ENCODE measurements at places on chromosomes 4 and X.

GRCh38 chrX:78957049-78957767 lies 12.0 kb downstream of the P2RY10 start:
- no peak for DNase-seq

DNA sequence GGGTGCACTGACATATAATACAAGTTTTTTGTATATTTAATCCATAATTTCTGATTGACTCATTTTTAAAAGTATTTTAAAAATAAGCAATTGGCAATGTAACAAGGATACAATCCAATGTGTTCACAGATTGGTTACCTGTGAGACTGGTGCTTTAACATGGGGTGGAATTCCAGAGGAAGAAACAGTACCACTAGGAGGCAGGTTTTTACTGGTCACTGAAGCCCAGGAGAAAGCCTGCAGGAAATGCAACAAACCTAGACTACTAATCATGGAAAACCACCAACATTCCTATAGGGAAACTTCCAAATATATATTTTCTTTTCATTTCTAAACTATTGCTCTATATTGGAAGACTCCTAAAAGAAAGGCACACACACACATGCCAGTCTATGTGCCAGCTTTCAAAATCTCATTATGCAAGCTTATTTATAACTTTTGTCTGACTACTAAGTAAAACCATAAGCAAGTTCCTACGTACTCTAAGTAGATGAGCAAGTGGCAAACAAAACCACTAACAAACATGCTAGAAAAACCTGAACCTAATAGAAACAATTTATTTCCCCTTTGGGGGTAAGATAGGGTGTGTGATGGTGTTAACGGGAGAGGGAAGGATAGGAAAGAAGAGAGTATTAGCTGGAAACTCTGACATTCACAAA lies 19.2 kb downstream of the G3BP2 start:
- DNase-seq, result no peak

GRCh38 chr4:110508827-110509710 lies 33.1 kb downstream of the ENPEP start:
- DNase-seq, result no peak

DNA sequence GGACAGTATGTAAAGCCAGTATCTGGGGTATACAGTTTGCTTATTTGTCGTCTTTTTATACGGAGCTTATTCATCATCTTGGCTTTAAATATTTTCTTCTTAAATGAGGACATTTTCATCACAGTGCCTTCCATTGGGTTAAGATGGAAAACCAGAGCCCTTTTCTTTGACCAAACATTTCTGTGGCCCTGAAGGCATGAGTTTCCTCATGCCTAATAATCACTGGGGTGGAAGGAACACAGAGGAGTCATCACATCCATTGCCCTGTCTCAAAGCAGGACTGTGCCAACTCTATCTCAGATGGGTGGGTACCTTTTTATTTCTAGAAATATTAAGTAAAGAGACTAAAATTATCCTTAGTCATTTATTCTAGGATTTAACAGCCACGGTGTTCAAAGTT lies 40.0 kb downstream of the CHRDL1 start:
- DNase-seq, result no peak

DNA sequence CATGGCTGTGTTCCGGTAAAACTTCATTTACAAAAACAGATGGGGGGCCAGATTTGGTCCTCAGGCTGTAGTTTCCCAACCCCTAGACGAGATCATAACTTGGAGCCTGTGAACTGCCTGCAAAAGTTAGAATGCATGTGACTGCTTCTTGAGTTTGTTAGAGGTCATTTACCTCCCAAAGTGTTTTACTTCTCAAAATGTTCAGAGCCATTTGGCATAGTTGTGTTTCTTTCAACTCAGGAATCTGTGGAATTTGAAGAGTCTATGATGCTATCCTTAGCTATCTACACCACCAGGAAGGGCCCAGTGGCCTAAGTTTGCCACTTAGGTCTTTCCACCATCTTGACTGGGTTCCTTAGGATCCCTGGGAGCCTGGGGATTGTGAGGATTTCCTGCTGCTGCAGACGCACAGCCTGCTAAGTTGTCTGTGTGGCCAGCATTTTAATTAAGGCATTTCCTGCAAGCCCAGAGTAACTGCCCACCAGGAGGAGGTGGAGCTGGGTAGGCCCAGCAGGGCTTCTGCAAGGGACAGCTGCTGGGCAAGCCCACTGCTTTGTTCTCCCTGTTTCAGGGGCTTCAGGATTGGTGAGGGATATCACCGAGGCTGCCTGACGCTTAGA lies 53.1 kb downstream of the CCNI start:
- peak; percentile 85 for DNase-seq

DNA sequence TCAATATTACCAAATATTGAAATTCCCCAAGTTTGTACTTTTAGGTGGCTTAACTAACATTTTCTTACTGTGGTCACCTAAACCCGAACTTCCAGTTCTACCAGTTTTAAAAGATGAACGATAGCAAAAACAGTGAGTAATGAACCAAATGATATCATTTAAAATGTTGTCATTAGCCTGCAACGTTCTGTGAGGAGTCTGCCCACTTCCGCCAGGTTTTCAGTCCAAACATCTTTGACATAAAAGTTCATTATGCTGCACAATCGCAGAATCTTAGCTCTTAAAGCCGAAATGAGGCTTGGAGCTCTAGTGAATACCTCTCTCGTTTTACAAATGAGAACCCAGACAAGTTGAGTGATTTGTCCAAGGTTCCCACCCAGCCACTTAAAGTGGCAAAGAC lies 762 bp downstream of the PIGA start:
- DNase-seq, result no peak

GRCh38 chr4:145951931-145952330 lies 13.3 kb upstream of the ZNF827 start:
- no peak for DNase-seq

- DNase-seq, result no peak
Measured at GRCh38 chr4:39124885-39125599, 57.3 kb upstream of the WDR19 start.

- DNase-seq, result no peak
Measured at GRCh38 chrX:4240541-4241194, 527.2 kb upstream of the PRKX start.

- no peak for DNase-seq
Measured at GRCh38 chr4:3237712-3238560, 11.0 kb upstream of the MSANTD1 start.

GRCh38 chrX:56787734-56788152 lies 58.7 kb downstream of the NBDY start:
- no peak for DNase-seq

- DNase-seq, result no peak
Measured at GRCh38 chrX:78106651-78106986, 2.6 kb downstream of the PGK1 start.

DNA sequence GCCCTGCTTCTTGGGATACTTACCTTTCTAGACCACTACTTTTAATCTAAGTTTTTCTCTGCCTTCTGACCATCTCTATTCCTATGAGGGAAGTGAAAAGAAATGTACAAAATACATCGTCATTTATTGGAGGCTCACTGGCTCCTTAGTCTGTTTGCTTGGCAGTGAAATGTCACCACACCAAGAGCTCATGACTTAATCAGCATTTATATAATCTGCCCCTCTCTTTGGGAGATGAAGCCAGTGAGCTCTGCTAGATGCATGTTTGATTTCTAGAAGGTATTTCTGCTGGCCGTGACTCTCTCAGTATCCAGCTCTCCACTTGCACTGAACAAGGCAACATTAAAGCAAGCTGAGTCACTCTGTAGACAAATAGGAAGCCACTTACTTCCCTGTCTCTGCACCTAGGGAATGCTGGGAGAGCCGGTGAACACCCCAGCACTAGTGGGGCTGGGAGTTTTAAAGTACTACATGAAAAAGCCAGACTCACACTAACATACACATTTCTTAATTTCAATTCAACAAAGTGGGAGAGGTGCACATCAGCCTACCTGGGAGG lies 79.1 kb downstream of the MID1IP1 start:
- no peak for DNase-seq

DNA sequence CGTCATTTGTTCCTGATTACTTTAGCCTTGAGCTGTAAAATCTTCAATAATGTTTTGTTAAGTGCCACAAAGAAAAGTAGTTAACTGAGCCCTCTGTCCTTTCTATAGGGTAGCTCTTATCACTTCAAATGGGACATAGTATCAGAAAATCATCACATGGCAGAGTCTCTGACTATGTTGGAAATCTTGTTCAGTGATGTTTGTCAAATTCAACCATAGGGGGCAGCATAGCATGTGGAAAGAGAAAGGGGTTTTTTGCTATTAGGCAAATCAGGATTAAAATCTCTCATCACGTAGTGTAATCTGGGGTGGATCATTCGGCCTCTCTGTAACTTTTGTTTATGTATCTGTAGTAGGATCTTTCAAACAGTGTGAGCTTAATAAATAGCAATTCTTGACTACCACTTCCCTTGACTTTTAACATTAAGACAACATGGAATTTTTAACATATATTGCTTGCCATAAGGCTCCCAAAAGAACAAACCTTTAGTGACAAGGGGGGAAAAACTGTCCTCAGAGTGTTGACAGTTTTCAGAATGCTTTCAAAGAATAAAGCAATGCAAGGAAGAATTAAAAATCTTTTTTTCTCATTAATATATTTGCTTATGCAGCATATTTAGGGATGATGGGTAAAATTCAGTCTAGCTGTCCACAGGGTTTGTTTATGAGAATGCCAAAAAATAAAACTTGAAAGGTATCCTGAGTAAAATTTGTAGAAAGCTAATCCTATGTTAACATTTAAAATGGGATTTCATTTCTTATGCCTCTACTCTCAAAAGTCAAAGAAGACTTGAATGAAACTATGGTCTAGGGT lies 127.2 kb downstream of the FBXW7 start:
- peak; percentile 4 for DNase-seq

- no peak for DNase-seq
Measured at GRCh38 chr4:15729910-15730533, 27.2 kb downstream of the BST1 start.

DNA sequence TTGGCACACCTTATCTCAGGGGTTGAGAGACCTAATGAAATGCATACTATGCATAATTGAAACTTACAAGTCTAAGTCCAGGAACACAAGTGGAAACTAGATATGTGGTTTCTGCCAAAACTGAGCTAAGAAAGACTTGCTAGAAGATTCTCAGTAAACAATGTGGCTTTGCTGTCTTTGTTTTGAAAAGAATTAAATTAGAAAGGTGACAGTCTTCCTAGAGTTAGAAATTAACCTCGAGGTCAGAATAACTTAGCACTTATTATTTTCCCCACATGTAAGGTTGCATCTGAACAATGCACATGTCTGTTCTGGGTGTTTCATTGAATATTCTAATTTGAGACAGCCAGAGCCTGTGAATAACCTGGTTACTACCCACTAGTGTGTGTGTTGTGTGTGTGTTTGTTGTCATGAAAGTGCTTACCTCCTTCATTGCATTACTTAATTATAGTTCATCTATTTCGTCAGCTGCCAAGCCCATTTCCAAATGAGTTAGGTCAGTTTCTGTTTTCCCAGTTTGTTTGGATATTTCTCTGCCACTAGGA lies 1.5 kb downstream of the EREG start:
- DNase-seq, result no peak

- DNase-seq, result no peak
Measured at GRCh38 chr4:1402516-1403091, 3.6 kb downstream of the NKX1-1 start.

GRCh38 chr4:121655320-121656268 lies 41.2 kb downstream of the ANXA5 start:
- DNase-seq, result no peak

- no peak for DNase-seq
Measured at GRCh38 chr4:35639929-35640328, 604.4 kb downstream of the ARAP2 start.

- DNase-seq, result no peak
Measured at GRCh38 chr4:155660436-155660835, 6.2 kb upstream of the GUCY1A1 start.

- DNase-seq, result no peak
Measured at GRCh38 chr4:115110191-115111181, 2.9 kb downstream of the NDST4 start.

- no peak for DNase-seq
Measured at GRCh38 chr4:130163701-130164100, 1067.7 kb downstream of the C4orf33 start.

DNA sequence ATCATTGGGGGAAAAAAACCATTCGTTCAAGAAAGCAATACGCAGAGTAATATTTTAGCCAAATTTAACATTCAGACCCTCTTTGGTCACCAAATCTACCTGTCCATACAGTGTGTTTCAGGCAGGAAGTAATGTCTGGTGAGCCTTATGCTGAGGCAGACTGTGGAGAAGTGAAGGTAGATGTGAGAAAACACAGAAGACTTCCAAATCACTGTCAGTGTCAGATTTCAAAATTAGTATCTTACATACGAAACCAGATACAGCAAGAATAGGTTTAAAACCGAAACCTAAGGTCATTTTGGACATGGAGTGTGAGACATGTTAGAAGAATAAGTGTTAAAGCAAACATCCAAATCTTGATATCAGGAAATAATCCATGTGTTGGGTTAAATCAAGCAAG lies 664.5 kb upstream of the HTR2C start:
- DNase-seq, result no peak

GRCh38 chr4:11542952-11543351 lies 114.3 kb upstream of the HS3ST1 start:
- DNase-seq, result no peak

DNA sequence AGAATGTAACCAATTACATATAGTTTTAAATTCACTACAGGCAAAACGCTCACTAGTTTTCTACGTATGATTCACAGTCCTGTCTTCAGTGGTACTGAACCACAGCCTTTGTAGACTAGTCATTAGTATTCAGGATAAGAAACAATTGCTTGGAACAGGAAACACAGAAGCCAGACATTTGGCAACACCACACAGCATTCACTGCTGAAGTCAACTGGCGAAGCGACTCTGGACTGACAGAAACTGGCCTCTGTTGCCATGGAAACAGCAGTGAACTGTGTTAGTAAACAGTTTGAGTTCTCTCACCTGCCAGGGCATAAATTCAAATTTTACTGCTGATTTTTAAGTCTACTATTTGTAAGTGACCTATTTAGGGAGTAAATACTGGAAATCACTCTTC lies 57.6 kb downstream of the MAPK10 start:
- DNase-seq, result no peak

GRCh38 chrX:45351478-45351877 lies 150.8 kb upstream of the DIPK2B start:
- peak; percentile 66 for DNase-seq

DNA sequence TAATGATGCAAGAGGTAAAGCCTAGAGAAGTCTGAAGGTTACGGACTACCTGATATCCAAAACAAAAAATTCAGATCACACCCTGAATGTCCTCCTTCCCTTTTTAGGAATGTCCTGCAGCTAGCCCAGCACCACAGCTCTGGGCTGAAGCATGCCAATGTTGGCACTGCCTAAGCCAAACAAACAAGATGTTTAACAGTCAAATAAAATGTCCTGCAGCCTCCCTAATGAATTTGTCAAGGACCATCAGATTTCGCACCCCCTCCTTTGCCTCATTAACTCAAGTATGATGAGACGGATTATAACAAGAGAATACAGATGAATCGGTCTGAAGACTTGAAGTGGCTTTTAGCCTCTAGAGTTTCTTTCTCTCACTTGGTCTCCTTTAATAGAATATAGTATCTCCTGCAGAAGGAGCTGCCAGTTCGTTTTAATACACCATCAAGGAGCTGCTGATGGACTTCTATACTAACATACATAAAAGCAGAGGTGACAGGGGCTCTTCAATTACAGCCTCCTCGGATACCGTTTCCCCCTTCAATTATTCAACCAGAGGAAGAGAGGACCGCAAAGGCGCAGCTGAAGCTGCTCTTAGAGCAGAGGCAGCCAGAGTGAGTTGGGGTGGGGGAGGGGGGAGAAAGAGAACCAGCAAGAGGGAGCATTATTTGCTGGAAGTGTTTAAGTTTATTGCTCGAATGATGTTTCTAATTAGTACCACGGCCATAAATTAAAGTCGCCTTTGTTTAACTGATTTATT lies 3.0 kb upstream of the MAB21L2 start:
- DNase-seq, result no peak

GRCh38 chr4:159500861-159501260 lies 398.0 kb downstream of the RAPGEF2 start:
- no peak for DNase-seq
